ENCODE measurements at places on chromosomes 6 and 20.

DNA sequence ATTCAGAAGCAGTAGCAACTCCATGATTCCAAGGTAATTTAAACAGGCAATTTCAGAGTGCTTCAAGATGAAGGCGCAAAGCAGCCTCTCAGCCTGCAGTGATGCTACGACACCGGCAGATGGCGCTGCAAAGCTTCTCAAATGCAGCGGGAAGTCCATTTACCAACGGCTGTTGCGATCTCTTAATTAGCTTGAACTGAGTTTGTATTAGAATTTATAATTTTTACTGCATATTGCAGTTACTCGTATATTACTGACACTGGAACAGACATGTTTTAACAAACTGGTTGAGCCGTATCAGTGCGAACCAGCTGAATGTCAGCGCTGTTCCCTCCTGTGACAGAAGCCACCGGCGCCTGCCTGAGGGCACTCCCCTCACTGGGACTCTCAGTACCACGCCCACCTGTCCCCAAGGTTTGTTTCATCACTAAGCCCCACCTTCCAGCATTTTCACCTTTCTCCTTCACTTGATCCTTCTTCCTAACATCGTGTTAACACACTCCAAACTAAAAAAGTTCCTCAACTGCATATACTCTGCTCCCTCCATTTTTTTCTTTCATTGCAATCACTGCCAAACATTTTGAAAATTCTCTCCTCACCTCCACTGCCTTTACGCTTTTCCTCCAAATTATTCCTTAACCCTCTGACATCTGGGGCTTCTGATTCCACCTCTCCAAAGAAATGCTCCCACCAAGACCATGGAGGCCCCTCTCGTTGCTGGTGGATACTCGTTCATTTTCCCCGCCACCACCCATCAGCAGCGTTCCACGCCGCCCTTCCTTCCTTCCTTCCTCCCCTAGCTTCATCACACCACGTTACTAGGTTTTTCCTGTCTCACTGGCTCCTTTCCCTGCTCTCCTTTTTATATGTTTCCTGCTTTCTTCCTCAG lies 14.5 kb downstream of the GNL1 start:
- DNase-seq: peak; percentile 79

GRCh38 chr6:83371423-83371822 lies 59.4 kb downstream of the ME1 start:
- DNase-seq: no peak

DNA sequence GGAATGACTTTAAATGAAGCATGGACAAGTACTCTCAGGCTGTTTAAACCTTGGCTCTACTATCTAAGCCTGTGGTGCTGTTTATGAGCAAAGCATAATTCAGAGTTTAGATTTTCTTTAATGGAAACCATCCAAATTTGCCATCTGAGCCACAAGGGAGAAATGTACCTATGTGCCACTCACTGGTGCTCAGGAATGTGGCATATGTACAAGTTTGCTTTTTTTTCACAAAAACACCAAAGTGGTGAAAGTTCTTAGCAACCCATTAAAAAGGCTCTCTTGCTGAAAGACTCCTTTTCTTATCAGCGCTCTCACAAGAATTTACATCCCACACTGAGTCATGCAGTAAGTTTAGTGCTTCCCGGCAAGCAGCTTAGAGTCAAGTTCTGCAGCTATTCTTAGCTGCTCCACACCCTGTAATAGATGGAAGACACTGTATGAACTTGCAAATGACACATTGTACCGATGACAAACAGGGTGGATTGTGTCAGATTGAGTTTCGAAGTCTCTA lies 57.3 kb upstream of the MLIP start:
- no peak for DNase-seq

GRCh38 chr20:59662856-59663512 lies 58.6 kb downstream of the PHACTR3 start:
- no peak for DNase-seq

- DNase-seq: no peak
Observed at GRCh38 chr6:46876126-46876525, 45.6 kb downstream of the ADGRF5 start.

DNA sequence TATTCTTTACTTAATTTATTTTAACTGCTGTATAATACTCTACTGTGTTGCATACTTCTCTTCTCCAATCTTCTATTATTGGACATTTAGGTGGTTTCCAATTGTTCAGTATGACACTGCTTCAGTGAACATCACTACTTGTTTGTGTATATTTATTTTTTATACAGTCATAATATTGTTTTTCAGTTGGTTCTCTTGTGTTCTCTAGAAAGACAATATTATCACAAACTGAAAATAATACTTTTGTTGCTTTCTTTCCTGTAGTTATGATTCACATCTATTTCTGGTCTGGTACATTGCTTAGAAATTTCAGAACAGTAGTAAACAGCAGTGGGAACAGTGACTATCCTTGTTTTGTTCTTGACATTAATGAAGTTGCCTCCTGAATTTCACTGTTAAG lies 62.8 kb upstream of the GTSF1L start:
- DNase-seq: no peak

Data from naive B cell (primary cell).